Activated B cell treated with CpG ODN at 0.5 μM for 24 hours (primary cell): ENCODE measurements at places on chromosomes 5 and 9.

DNA sequence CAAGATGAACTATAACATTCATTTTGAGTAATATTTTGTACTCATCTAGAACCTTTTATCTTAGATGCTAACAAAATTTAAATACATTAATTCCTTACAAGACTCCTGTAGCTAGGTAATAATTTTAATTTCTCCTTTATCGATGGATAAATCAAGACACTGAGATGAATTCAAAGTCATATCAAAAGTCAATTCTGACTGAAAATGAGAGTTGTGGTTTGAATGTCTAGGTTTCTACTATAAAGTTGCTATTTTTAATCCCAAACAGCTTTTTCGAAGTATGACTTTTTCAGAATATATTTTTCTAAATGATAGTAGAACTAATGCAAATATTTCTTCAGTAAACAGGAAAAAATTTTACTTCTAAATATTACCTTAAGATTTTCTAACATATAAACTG is 491.7 kb upstream of the FAM174A start:
- no peak overlapping the region for H3K27ac ChIP-seq
- no peak for DNase-seq
- H3K36me3 ChIP-seq, result no peaks in the 10 kb centered on the region
- H3K27me3 ChIP-seq, result no peaks in the 10 kb centered on the region
- H3K4me3 ChIP-seq, result no peak overlapping the region

- no peak overlapping the region for H3K4me3 ChIP-seq
- DNase-seq, result no peak
- no peak overlapping the region for H3K27ac ChIP-seq
Measured at GRCh38 chr5:118844351-118844750, 144.0 kb downstream of the DTWD2 start.

- H3K36me3 ChIP-seq, result peaks cover 43% of the 10 kb centered on the region
- no peaks in the 10 kb centered on the region for H3K27me3 ChIP-seq
- no peak for DNase-seq
- H3K4me3 ChIP-seq, result no peak overlapping the region
- H3K4me1 ChIP-seq, result peaks cover 40% of the 10 kb centered on the region
Measured at GRCh38 chr5:72308853-72309191, 11.2 kb downstream of the MRPS27 start.

- peaks cover 27% of the 10 kb centered on the region for H3K36me3 ChIP-seq
- DNase-seq, result peak; percentile 10
- no peaks in the 10 kb centered on the region for H3K4me1 ChIP-seq
- no peaks in the 10 kb centered on the region for H3K27me3 ChIP-seq
- H3K27ac ChIP-seq, result no peak overlapping the region
Measured at GRCh38 chr9:125434986-125435775, 173.6 kb downstream of the GAPVD1 start.

- peaks cover 6% of the 10 kb centered on the region for H3K36me3 ChIP-seq
- peaks cover 45% of the 10 kb centered on the region for H3K4me1 ChIP-seq
- DNase-seq, result no peak
- H3K4me3 ChIP-seq, result no peak overlapping the region
- H3K27me3 ChIP-seq, result no peaks in the 10 kb centered on the region
- H3K27ac ChIP-seq, result no peak overlapping the region
Measured at GRCh38 chr5:146209714-146210113, 6.3 kb downstream of the RBM27 start.

DNA sequence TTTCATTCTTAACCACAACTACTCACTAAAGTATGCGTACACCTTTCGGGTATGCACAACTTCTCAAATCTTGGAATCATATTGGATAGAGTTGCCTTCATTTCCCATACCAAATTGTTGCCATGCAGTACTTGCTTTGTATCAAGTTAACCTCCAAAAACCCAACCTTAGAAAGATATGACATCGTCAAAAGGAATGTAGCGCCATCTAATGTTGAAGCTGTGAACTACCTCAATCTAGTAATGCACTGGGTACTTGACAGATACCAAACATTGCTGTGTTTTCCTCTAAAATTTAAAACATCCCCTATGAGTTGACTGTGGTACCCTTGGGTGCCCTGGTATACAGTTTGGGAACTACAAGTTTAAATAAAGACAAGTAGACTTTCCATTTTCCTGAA is 318.4 kb downstream of the ARL15 start:
- no peak overlapping the region for H3K27ac ChIP-seq
- H3K27me3 ChIP-seq, result no peaks in the 10 kb centered on the region
- DNase-seq, result no peak
- no peak overlapping the region for H3K4me3 ChIP-seq
- H3K4me1 ChIP-seq, result no peaks in the 10 kb centered on the region

- DNase-seq, result no peak
- H3K4me1 ChIP-seq, result no peaks in the 10 kb centered on the region
- H3K4me3 ChIP-seq, result no peak overlapping the region
- H3K27me3 ChIP-seq, result peaks cover 45% of the 10 kb centered on the region
Measured at GRCh38 chr5:176793736-176794135, 16.6 kb upstream of the UNC5A start.

DNA sequence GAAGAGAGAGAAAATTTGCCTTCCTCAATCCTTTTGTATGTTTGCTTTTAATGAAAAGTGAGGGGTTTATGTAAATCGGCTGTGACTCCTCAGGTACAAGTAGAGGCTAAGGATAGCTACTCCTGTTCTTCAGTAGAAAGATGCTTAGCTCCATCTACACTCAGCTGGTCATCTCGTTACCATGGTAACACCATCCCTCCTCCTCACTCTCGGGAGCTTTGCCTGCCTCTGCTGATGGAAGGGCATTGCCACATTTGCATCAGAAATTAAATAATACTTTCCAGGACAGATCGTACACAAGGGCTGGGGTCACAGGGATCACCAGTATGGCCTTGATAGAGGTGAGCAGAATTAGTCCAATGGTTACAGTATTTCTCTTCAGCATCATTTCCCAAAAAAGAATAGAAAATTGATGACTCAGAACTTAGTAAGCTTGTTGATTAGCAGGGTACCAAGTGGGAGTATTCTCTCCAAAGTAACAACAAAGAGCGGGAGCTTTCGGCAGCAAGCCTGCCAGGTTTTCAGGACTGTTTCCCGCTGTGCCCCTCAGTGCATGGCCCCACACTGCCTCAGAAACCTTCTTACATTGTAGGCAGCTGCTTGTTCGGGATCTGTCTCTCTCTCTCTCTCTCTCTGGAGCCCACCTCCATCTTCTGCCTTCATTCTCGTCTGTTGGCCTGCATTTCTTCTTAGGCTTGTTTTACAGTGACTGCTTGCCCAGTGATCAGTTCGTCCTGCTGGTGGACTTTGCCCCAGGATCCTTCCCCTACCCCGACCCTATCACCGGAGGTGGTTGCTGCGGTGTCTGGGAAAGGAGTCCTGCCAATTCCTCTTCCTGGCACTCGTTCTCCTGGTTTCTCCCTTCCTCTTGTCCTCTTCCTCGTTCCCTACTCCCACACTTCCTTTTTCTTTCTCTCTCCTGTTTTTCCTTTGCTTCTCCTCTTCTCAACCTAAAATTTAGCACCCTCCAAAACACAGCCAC is 51.9 kb upstream of the SNAPC3 start:
- H3K27me3 ChIP-seq, result peaks cover 10% of the 10 kb centered on the region
- DNase-seq, result no peak
- H3K36me3 ChIP-seq, result no peaks in the 10 kb centered on the region
- H3K27ac ChIP-seq, result no peak overlapping the region

DNA sequence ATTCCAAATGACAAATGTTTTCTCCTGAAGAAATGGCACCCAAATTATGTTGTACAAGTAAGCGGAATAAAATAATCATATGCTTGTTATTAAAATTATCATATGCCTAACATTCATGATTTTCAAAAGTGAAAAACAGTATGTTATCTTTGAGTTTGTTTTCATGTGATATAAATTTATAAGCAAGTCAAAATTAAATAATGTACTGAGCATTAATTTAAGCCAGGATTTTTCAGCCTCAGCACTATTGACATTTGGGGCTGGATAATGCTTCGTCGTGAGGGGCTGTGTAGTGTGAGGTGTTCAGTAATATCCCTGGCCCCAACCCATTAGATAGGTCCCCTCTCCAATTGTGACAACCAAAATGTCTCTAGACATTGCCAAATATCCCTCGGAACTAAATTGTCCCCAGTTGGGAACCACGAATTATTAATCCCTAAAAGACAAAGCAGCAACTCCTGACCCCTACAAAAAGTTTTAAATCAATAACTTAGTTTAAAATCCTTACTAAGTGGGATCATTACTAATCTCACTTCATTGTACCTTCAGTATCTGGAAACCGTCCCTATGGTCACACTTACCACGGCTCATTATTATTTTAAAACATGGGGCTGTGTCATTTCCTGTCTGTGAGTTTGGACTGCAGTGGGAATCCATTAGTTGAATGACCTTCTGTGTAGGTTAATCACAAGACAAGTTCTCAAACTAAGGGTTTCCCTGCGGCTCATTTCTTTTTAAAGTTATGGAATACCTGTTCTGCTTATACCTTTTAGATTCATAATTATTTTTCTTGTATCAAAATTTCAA is 1.3 kb upstream of the NNT start:
- H3K4me3 ChIP-seq, result peak overlapping the region; percentile 95
- DNase-seq, result no peak
- H3K36me3 ChIP-seq, result peaks cover 22% of the 10 kb centered on the region
- H3K27ac ChIP-seq, result peak overlapping the region; percentile 93
- peaks cover 38% of the 10 kb centered on the region for H3K4me1 ChIP-seq
- no peaks in the 10 kb centered on the region for H3K27me3 ChIP-seq

DNA sequence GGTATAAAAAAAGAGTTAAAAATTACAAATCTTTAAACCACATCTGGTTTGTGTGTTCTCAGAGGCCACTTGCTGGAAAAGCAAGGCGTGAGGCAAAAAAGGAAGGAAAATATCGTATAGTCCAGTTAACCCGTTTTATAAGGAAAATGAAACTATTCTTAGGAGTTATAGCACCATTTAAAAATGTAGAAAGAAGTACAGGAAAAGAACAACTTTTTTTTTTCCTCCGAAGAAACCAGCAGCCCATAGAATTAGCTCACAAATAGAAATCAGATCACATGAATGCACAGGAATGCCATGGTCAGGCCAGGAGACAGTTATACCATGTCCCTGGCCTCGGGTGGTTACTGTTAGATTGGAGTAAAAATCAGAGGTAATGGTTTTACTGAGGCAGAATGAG is 241.6 kb downstream of the FBXL7 start:
- no peak overlapping the region for H3K27ac ChIP-seq
- no peak overlapping the region for H3K4me3 ChIP-seq
- DNase-seq, result no peak
- no peaks in the 10 kb centered on the region for H3K36me3 ChIP-seq
- no peaks in the 10 kb centered on the region for H3K4me1 ChIP-seq

GRCh38 chr5:117859176-117859575 is 1129.2 kb downstream of the DTWD2 start:
- no peak overlapping the region for H3K27ac ChIP-seq
- no peak for DNase-seq
- no peaks in the 10 kb centered on the region for H3K36me3 ChIP-seq
- H3K27me3 ChIP-seq, result no peaks in the 10 kb centered on the region

DNA sequence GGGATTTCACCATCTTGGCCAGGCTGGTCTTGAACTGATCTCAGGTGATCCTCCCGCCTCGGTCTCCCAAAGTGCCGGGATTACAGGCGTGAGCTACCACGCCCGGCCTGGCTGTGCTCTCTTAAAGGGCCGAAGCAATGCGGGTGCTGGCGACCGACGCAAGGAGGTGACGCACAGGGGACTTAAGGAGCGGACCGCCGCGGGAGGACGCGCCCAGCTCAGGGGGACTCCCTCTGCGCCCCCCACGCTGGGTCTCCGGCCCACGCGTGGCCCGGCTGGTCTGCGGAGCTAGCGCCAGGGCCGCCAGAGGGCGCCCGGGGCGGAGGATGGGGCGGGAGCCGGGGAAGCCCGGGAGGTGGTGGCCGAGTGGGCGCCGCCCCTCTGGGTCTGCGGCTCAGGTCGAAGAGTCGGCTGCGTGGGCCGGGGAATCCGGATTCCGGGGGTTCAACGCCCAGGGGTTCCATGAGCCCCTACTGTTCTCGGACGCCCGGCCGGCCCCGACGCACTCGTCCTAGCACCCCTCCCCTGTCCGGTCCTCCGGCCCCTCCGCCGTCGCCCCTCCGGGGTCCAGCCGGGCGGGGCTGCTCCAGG is 502 bp upstream of the CERCAM start:
- peaks cover 19% of the 10 kb centered on the region for H3K27me3 ChIP-seq
- DNase-seq, result peak; percentile 81
- H3K4me3 ChIP-seq, result peak overlapping the region; percentile 75
- peaks cover 8% of the 10 kb centered on the region for H3K4me1 ChIP-seq

DNA sequence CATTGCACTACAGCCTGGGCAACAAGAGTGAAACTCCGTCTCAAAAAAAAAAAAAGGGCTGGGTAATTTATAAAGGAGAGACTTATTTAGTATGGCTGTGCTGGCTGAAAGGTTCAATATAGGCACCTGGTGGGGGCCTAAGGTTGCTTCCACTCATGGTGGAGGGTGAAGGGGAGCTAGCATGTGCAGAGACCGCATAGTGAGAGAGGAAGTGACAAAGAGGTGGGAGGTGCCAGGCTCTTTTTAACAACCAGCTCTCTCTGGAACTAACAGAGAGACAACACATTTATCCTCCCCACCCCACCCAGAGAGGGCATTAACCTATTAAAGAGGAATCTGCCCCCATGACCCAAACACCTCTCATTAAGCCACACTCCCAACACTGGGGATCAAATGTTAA is 28.9 kb upstream of the SERINC5 start:
- H3K4me1 ChIP-seq, result no peaks in the 10 kb centered on the region
- no peak for DNase-seq
- no peak overlapping the region for H3K4me3 ChIP-seq
- no peaks in the 10 kb centered on the region for H3K36me3 ChIP-seq
- H3K27me3 ChIP-seq, result peaks cover 12% of the 10 kb centered on the region

DNA sequence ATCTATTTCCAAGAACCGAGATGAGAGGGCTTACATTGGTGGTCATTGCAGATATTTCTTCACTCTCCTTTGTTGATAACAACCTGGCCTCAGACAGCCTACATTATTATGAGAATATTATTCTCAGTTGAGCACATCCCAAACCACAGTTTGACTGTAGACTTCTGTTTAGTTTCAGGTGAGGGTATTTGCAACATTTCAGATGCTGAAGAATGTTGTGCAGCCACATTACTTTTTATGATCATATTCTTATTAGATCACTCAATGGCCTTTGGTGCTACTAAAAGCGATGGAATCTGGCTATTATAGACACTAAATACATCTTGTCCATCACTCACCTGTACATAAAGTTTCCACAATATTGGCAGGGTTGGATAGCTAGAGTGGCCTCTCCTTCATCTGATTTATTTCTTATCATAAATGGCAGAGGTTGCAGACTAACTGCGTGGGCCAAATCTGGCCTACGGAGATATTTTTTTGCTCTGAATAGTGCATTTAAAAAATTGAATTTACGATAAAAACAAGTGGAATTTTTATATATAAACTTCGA is 26.2 kb upstream of the RICTOR start:
- H3K27ac ChIP-seq, result no peak overlapping the region

DNA sequence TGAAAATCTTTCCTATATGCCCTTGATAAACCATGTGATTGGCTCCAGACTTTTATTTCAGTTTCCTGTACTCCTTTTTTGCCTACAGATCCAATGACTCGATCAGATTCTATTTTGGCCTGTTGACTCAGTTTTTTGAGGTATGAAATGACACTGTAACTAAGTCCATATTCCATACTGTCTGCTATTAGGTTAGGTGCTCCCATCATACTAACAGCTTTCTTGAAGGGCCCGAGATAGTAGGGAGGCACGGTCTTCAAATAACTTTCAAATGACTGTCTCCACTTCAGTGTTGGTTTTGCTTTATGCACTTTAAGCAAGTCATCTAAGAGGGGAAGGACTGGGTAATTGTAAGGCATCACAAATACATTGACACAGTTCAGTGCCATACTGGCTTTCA is 295.4 kb upstream of the DAB2 start:
- DNase-seq, result no peak
- H3K4me3 ChIP-seq, result no peak overlapping the region
- H3K36me3 ChIP-seq, result no peaks in the 10 kb centered on the region
- no peaks in the 10 kb centered on the region for H3K4me1 ChIP-seq
